ENCODE measurements at places on chromosomes 5 and 9.

DNA sequence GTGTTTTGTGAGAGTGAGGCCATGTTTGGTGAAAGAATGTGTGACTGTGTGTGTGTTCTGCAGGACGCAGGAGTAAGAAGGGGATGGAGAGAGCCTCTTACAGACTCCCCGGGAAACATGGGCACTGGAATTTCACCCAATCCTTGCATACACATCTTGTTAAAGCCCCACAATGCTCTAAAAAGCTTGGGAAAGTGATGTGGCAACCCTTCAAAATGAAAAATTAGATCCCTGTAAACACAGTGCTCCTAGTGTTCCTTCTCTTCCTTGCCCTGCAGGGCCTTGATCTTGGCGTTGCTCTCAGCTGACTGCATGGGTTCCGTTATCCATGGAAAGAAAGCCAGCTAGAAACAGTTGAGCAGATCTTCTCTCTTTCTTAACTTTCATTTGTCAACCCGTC is 701.7 kb downstream of the SEMA5A start:
- no peak for DNase-seq

- DNase-seq, result no peak
Measured at GRCh38 chr9:124254261-124254682, 3.5 kb upstream of the NEK6 start.

GRCh38 chr9:20562051-20562450 is 60.2 kb downstream of the MLLT3 start:
- no peak for DNase-seq

- DNase-seq, result no peak
Measured at GRCh38 chr5:178304016-178304415, 71.4 kb upstream of the PHYKPL start.

- DNase-seq, result no peak
Measured at GRCh38 chr9:86096386-86096785, 3.0 kb downstream of the GOLM1 start.

DNA sequence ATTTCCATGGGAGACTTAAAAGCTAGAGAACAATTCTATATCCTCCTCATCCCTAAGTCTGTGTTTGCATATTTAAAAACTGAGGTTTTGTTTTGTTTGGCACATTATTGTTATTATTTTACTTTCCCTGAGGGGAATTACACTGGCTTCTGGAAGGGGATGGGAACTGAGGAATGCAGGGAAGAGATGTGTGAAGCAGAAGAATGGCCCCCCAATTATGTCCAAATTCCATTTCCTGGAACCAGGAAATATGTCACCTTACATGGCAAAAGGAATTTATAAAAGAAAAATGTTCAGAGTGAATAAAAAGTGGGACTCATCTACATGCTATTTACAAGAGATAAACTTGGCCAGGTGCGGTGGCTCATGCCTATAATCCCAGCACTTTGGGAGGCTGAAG is 129.8 kb downstream of the MARCHF11 start:
- DNase-seq, result no peak

DNA sequence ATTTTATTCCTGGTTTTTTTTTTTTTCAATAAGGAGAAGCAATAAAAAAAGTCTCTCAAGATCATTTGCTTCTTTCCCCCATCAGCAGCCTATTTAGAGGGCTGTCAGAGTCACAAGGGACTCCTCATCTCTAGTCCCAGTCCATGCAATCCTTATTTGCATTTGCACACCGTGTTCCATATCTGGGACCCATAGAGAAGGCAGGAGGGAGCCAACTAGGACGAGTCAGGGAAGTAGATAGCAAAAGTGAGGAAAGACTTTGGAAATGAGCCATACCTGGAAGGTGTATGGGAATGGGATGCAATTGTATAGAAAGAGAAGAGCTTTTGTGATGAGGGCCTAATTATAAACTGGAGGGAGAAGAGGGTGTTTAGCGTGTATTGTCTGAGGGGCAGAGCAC is 160.0 kb downstream of the PIK3R1 start:
- DNase-seq, result no peak

DNA sequence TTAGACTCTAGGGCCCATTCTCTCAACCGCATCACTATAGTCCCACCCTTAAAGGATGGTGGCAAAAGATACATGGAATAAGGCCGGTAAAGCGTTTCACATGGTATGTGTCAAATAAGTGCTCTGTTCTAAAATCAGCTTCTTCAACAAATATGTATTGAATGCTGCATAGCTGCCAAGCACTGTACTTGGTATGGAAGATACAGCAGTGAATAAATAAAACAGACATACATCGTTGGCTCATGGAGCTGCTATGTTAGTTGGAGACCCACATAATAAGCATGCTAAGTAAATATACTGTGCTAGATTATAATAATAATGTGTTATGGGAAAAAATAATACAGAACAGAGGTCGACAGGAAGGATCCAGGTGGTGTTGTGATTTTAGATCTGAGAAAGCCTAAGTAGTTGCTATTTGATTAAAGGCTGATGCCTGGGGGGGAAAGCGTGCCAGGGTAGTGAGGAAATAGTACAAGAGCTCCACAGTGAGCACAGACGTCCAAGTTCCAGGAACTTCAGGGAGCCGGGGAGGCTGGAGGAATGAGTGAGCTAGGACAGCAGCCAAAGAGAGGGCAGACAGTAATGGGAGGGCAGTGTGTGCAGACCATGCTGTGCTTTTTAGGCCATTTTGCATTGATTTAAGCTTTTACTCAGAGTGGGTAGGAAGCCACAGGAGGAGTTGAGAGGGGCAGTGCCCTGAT is 93.7 kb downstream of the JAKMIP2 start:
- no peak for DNase-seq

DNA sequence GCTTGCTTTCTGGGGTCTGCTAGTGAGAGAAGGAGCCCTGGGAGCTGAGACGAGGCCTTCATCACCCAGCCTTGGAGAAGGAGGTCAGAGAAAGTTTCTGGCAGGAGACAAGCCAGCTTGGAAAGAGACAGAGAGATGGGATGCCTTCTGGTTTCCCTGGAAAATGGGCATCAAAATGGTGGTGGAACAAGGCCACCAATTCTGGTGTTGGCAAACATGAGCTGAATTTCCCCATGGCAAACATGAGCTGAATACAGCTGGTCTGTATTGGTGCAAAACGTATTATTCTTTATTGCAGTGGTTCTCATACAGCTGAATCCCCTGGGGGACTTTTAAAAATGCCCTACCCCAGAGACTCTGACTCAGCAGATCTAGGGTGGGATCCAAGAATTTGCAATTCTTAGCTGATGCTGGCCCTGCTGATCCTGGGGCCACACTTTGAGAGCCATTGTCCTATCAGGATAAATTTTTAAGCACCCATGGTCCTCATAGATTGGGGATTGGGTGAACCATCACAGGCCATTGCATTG is 39.1 kb upstream of the S1PR3 start:
- no peak for DNase-seq

DNA sequence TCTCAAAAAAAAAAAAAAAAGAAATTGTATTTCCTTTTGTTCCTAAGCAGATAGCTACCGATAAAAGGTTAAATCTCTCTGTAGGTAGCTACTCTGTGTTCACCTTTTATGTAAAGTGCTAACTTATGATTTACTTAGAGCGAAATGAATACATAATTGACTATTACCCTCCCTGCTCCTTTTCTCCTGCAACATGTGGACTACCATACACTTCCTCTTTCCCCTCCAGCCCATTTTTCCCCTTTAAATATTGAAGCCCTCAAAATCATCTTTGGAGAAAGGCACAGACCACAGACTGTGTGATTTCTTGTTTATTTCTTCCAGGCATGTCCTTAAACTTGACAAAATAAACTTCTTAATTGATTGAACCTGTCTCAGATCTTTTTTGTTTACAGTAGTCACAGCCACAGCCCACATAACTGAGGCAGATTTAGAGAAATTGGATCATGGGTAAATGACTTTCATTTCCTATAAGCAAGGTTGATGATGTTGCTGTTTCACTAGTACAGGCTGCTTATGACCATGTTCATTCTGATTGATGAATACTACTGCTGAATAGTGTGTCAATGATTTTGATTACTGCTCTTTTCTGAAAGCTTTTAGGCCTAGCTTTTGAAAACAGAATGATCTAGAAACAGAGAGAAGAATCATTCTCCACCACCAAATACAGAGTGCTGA is 59.2 kb downstream of the PHAX start:
- DNase-seq, result no peak

- DNase-seq, result no peak
Measured at GRCh38 chr5:127814588-127814973, 111.4 kb downstream of the CCDC192 start.

- DNase-seq, result no peak
Measured at GRCh38 chr9:87206064-87206661, 258.9 kb upstream of the GAS1 start.

GRCh38 chr9:113620377-113621161 is 157.0 kb downstream of the RGS3 start:
- no peak for DNase-seq

- no peak for DNase-seq
Measured at GRCh38 chr5:60125636-60126035, 232.1 kb upstream of the PDE4D start.

- DNase-seq, result no peak
Measured at GRCh38 chr9:129489838-129490582, 130.9 kb downstream of the C9orf50 start.

DNA sequence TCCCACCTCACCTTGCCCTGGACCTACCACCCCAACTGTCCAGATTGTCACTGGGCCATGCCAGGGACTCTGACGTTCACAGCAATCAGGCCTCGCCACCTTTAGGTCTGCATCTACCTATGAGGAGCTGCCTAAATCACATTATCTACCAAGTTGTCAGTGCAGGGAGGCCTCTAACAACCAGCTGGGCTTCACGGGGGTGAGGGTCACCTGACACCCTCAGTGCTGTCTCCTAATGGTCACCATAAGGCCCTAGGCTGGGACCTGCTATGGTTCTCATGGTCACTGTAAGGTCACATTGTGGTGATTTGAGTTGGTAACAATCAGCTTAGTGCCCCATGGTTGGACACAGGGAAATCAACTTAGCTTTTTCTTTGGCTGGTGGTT is 119.2 kb upstream of the CXCL14 start:
- DNase-seq, result no peak

DNA sequence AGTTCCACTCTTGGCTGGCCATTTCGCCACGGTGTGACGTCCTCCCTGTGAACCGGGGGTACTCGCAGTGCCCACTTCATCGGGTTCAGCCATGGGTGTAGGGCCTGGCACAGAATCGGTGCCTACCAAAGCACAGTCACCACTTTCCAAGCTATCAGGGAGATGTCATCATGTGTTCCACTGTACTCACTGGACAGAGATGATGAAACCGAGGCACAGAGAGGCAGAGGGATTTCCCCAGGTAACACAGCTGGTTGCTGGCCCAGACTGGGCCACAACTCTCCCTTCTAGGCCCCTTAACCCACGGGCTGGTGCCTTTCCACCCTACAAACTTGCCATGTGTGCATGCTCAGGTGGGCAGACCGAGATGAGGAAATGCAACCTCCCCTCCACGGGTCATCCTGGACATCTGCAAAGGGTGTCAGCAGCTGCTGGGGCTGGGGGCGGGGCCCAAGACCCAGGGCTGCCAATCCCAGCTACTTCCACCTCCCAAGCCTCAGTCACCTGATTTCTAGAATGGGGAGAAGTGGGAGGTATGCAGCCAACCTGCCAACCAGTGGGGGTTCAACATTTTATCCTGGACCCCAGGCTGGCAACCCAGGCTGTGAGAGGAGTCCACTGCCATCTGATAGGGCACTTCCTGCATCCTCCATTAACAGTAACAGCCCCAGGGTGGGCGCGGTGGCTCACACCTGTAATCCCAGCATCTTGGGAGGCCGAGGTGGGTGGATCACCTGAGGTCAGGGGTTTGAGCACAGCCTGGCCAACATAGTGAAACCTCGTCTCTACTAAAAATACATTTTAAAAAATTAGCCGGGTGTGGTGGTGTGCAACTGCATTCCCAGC is 893 bp upstream of the SH2D3C start:
- DNase-seq, result no peak

DNA sequence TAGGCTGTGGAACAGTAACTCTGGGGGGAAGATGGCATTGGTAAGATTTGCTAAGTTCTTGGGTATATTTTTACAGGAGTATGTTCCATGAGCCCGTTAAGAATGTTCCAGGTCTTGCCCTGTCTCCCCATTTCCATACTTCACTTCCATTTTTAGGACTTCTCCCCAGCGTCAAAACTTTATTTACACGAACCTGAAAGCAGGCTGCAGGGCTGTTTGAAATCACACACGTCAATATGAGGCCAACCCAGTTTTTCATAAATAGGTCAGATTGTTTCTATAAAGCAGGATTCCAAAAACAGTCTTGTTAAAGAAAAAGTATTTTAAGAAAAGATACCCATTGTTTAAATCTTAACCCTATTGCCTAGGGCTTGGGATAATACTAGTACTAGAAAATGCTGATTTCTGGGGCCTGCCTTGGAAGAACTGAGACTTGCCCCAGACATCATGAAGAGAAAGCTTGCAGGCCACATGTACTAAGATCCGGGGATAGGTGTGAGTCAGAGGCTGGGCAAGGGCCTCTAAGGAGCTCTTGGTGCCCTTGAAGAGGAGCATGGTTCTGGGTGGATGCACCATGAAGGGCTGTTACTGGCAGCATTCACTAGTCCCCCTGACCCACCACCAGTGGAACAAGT is 24.2 kb downstream of the TRIO start:
- peak; percentile 23 for DNase-seq

DNA sequence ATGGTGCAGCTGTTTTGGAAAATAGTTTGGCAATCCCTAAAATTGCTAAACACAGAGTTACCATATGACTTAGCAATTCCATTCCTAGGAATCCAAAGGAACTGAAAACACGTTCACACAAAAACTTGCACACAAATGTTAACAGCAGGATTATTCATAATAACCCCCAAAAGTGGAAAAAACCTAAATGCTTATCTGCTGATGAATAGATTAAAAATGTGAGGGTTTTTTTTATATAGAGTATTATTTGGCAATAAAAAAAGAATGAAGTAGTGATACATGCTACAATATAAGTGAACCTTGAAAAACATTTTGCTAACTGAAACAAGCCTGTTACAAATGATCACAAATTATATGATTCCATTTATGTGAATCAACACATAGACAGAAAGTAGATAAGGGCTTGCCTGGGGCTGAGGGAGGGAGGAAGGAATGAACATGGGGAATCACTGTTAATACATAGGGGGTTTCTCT is 45.1 kb upstream of the TRIO start:
- DNase-seq, result no peak

DNA sequence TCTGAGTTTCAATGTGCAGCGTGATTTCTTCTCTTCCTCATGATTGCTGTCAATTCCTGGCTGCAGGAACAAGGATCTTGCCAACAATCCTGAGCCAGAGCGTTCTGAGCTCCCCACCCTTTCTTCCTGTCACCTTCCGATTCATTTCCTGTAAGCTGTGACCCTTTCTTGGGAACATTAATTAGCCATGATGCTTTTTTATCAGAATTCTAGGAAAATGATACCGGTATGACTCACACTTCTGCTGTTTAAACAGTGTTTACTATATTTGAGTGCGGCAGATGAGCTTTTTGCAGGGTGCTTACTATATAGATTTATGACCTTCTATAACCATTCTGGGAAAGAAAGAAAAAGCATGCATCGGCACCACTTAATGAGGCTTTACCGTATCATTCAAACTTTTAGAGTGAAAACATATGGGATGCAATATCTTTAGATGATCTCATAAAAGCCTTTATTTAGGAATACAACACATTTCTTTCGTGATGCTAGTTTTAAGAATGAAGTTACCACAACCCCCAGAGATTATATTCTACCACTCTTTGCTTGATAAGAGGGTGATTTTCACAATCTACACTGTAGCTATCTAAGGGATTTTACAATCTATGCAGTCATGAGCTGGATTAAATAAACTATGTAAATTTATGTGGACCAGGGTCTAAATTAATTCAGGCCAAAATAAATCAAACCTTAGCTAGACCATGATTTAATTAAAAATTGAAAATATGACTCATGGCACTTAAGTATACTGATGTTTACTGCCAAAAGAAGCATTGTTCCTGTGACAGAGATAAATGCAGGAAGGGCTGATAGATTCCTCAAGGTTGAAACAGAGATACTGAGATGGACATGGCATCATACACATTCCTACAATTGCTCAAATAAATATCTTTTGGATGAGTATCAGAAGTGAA is 38.0 kb upstream of the OSMR start:
- DNase-seq, result no peak
